ENCODE measurements at places on chromosomes 6 and 20. TPM values are rescaled to one million over a fixed set of nuclear protein-coding genes. Genes with fewer than 3 reads are reported as not detected.

Gene KHDC1
- 2.2 TPM for total RNA-seq

Gene PAX1
- not detected for total RNA-seq

Gene SPATA2
- 4.2 TPM for total RNA-seq

Gene NKAPL
- total RNA-seq = 0.23 TPM

Gene ZFP64
- 42.1 TPM for total RNA-seq
